Immature natural killer cell (primary cell): ENCODE measurements at places on chromosomes 2 and 18.

GRCh38 chr2:20211860-20212458 lies 13.0 kb downstream of the SDC1 start:
- peaks cover 3% of the 10 kb centered on the region for H3K27me3 ChIP-seq
- H3K27ac ChIP-seq, result no peak overlapping the region
- H3K36me3 ChIP-seq, result no peaks in the 10 kb centered on the region

DNA sequence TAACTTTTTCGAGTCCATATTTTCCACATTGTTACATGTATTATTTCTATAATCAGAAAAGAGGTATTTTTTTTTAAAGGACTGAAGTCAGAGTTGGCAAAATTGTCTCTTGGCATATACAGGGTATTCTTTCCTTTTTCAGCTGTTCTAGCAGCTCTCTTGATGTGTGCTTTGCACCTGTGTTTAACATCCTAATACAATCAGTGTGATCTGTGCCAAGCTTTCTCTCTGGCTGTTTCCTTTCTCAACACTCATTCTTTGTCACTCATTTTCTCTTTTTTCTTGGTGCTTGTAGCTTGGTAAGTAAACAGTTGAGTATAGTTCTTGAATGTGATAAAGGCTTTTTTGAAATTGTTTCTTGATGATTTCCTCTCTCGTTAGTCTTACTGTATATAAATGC lies 9.2 kb downstream of the RNMT start:
- H3K27ac ChIP-seq, result no peak overlapping the region
- H3K27me3 ChIP-seq, result no peaks in the 10 kb centered on the region

DNA sequence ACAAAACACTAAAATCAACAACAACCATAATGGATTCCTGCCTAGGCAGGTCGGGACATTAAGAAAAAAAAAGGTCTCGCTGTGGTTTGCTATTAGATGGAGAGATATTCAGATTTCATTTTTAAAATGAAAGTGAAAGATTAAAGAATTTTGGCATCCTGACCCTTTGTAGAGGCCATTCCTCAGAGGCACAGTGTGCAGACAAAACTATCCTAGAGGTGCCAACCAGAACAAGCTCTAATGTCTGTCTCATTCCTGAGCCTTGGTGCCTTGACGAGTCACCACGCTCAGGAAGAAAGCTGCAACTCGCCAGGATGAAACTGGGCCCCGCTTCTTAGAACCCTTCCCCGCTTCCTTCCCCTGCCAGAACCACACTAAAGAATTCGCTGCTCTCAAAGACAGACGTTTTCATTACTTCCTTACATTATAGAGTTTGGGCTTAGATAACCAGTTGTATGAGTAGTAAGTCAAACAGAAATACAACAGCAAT lies 156.0 kb downstream of the TGIF1 start:
- no peak overlapping the region for H3K4me3 ChIP-seq
- H3K36me3 ChIP-seq, result no peaks in the 10 kb centered on the region
- H3K4me1 ChIP-seq, result peaks cover 7% of the 10 kb centered on the region
- DNase-seq, result peak; percentile 63
- H3K27me3 ChIP-seq, result peaks cover 1% of the 10 kb centered on the region
- no peak overlapping the region for H3K27ac ChIP-seq

GRCh38 chr2:55010149-55010591 lies 40.1 kb downstream of the RTN4 start:
- H3K4me1 ChIP-seq, result peaks cover 77% of the 10 kb centered on the region
- peaks cover 1% of the 10 kb centered on the region for H3K27me3 ChIP-seq
- peak overlapping the region; percentile 92 for H3K27ac ChIP-seq
- H3K4me3 ChIP-seq, result peak overlapping the region; percentile 96
- peak; percentile 55 for DNase-seq
- H3K36me3 ChIP-seq, result no peaks in the 10 kb centered on the region

- H3K4me1 ChIP-seq, result no peaks in the 10 kb centered on the region
- H3K36me3 ChIP-seq, result no peaks in the 10 kb centered on the region
- H3K4me3 ChIP-seq, result no peak overlapping the region
- no peak overlapping the region for H3K27ac ChIP-seq
- no peaks in the 10 kb centered on the region for H3K27me3 ChIP-seq
- no peak for DNase-seq
Observed at GRCh38 chr2:221074238-221074637, 497.9 kb downstream of the EPHA4 start.

DNA sequence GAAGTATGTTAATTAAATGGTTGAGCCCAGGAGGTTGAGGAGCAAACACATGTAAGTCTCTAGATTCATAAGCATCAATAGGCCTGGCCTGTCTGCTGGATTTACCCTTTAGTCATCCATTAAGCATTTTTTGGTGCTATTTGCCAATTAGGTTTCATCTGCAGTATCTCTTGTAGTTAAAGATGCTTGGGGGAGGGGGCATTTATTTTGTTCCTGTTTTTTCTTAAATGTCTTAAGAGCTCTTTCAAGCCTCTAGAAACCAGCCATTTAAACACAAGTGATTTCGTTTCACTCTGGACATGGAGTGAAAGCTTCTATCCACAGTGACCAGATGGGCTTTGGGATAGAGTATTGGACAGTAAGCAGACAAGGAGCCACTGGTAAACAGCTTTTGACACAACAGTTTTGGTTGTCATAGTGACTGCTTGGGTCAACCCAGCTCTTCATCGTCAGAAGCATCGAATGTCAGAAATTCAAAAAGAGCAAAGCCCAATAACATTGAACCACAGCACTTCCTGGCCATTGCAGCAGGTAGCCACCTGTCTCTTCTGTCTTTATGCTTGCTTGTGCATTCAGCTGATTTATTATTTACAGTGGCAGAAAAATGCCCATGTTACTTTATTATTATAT lies 4.9 kb downstream of the QPCT start:
- no peak overlapping the region for H3K4me3 ChIP-seq
- H3K4me1 ChIP-seq, result peaks cover 3% of the 10 kb centered on the region
- no peak overlapping the region for H3K27ac ChIP-seq
- H3K27me3 ChIP-seq, result peaks cover 11% of the 10 kb centered on the region

GRCh38 chr2:229725716-229726574 lies 11.6 kb upstream of the DNER start:
- DNase-seq, result no peak
- H3K27me3 ChIP-seq, result no peaks in the 10 kb centered on the region
- no peaks in the 10 kb centered on the region for H3K4me1 ChIP-seq
- H3K4me3 ChIP-seq, result no peak overlapping the region
- H3K27ac ChIP-seq, result no peak overlapping the region
- peaks cover 4% of the 10 kb centered on the region for H3K36me3 ChIP-seq

- peaks cover 4% of the 10 kb centered on the region for H3K27me3 ChIP-seq
- DNase-seq, result no peak
- H3K27ac ChIP-seq, result no peak overlapping the region
- H3K36me3 ChIP-seq, result no peaks in the 10 kb centered on the region
Observed at GRCh38 chr2:70831861-70832260, 3.8 kb downstream of the CD207 start.

DNA sequence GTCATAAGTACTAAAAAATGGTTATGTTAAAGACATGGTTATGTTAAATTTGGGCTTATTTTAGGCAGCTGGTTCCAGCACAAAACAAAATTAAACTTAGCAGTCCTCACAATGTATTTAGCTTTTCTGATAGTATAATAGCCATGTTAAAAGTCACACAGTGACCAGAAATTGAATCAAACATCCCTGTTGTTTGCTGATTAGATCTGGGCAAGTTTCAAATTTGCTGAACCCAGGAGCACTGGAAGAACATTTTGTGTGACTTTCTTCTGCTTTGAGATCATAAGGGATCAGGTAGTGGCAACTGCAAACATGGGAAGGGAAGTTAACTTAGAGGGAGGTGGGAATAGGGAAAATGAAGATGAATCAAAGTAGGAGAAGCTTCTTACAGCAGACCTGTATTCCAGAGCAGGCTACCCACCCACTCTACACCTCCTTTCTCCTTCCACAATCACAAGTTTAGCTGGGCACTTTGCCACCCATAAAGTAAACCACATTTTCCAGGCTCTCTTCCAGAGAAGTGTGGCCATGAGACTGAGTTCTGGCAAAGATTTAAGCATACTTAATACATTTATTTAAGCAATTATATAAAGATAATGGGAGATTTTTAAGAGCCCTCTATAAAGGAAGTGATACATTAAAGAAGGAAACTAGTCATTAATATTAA lies 616.1 kb upstream of the LRATD1 start:
- no peak overlapping the region for H3K4me3 ChIP-seq
- no peak overlapping the region for H3K27ac ChIP-seq
- H3K27me3 ChIP-seq, result no peaks in the 10 kb centered on the region
- H3K36me3 ChIP-seq, result no peaks in the 10 kb centered on the region
- H3K4me1 ChIP-seq, result no peaks in the 10 kb centered on the region

DNA sequence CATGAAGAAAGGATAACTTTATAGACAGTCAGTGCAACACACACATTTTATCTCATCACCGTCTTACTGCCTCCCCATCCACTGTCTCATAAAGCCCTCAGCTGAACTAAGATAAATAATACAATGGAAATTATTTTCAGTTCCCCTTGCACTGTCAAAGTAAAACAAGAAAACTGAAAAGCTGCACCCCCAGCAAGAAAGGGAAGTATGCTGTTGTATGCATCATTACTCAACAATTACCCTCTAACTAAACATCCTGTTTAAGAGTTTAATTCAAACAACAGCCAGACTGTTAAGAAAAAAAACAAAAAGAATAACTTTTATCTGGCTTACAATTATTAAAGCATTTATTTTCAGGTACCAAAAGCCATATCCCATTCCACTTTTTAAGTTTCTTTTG lies 25.0 kb downstream of the MPPE1 start:
- DNase-seq, result no peak
- peaks cover 2% of the 10 kb centered on the region for H3K4me1 ChIP-seq

DNA sequence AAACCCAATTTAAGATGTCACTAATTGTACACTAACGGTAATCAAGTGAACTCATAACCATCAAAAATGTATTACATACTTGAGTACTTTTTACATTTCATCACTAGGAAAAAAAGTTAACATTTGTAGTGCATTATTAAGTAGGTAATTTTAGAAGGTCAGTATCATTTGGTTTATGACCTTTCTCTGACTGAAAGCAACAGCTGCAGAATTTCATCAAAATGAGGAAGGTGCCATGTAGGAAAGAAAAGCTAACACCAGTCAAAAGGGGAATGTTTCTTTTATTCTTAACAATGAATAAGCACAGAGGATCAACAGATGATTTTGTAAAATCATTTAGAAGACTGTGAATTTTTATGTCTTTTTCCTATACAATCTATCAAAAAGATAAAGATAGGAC lies 79.0 kb downstream of the PIGN start:
- H3K36me3 ChIP-seq, result peaks cover 30% of the 10 kb centered on the region
- H3K27ac ChIP-seq, result no peak overlapping the region
- H3K4me3 ChIP-seq, result no peak overlapping the region
- no peaks in the 10 kb centered on the region for H3K4me1 ChIP-seq
- H3K27me3 ChIP-seq, result no peaks in the 10 kb centered on the region

DNA sequence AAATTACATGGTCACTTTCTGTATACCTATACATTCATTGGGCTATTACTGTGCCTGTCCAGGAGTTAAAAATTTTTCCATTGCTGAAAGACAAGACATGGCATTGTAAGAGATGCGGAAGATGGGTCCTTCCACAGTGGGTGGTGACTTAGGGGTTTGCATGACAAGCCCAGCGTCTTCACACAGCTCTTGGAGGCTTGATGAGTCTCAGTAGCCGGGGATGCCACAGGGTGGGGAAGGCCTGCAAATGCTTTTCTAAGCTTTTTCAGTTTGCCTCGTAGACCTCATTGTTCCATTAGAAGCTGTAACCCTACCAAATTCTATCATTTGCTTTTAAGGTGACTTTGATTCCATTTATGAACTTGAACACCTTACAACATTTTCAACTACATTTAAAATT lies 18.1 kb upstream of the MAPRE3 start:
- H3K4me3 ChIP-seq, result no peak overlapping the region
- no peaks in the 10 kb centered on the region for H3K36me3 ChIP-seq
- no peak overlapping the region for H3K27ac ChIP-seq
- no peak for DNase-seq
- H3K4me1 ChIP-seq, result no peaks in the 10 kb centered on the region
